ENCODE measurements at places on chromosomes 4 and X. TPM values are rescaled to one million over a fixed set of nuclear protein-coding genes. Genes with fewer than 3 reads are reported as not detected.
A peak's percentile ranks its signal among the peaks of the same experiment; 100 is the strongest.

CASP3 gene
- 122 TPM for total RNA-seq

DNA sequence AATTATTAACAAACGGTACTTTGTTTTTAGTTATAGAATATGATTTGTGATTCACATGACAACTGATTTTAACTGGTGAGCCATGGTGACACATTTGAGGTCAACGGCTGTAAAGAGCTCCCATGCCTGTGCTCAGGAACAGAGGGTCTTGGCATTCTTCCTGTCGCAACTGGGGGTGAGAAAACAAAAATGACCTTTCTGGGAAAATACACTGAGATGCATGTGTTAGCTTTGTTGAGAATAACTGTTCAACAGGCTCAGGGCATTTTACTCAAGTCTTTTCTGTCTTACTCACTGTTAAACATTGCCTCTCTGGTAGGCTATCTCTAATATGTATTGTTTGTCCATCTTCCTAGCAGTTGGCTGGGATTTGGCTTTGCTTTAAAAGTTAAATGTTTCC is 57.1 kb upstream of the HPGD start:
- no peak for DNase-seq

PKD2 gene
- total RNA-seq, result 38.9 TPM

DNA sequence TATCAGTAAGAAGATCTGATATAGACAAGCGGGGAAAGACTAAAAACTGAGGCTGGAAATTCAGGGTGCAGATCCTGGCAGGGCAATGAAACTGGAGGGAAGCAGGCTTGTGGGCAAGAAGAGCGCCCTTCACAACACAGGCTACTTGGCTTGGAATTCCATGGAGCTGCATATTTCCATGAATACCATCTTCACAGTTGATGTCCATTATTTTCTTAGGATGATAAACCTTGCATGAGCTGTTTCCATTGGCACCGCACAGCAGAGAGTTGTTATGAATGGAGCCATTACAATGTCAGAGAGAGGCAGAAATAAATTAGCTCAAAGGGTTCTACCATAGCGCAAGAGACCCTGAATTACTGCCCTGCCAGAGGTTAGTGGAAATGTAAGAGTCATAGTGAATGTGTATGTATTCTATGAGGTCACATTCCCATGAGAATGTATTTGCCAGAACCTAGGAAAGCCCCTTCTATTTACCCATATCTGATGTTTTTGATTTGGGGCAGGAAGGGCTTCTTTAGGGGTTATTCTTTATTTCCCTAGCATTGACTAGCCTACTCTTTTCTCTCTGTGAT is 215.6 kb downstream of the PALLD start:
- DNase-seq, result no peak

DNA sequence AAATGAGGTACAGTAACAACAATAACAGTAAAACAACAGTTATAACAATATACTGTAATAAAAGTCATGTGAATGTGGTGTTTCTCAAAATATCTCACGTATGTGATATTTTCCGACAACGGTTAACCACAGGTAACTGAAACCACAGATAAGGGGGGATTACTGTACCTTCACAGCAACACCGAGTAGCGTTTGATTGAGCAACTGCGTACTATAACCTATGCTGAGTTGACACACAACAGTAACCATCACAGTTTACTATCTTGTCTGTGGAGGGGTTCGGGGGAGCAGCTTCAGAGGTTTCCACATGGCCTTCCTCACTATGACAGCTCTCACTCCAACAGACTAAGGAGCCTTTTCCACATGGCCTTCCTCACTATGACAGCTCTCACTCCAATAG is 13.4 kb downstream of the RBMX2 start:
- DNase-seq, result no peak

DNA sequence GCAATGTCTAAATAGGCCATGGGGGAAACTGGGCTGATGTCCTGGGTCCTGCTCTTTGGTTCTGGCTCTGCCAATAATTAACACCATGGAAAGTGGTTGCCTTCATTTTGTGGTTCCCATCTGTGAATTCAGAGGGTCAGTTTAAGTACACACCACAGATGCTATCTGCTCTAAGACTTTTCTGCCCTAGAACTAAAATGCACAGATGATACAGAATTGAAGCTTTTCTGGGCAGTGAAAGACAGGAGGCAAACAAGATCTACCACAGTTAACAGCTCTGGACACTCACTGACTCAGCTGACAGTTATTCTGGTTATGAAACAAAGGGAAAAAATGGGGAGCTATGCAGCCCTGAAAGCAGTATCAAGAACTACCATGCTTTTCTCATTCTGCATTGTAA is 37.3 kb downstream of the APBB2 start:
- DNase-seq, result peak; percentile 80

DNA sequence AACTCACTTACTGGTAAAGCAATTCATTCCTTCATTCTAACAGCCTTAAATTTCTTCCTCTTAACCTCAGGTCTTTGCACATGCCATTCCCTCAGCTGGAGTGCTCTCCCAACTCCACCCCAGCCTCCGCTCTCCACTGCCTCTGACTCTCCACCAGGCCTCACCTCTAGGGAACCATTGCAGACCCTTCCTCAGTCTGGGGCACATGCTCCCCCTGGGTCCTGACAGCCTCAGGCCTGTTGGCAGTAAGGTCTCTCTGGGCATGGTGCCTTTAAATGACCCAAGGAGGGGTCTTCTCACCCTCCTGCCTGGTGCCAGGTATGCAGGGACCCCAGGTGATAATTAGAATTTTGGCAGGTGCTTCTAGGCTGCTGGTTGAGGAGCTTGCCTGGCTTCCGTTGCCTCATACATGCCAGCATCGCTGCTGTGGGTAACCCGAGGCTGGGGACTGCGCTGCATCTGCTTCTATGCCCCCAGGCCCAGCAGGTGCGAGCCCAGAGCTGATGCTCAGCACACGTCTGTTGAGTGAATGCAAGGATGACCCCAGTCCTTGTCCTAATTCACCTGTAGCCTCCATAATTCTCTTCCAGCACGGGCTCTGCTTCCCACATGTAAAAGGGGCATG is 27.5 kb upstream of the GPR78 start:
- no peak for DNase-seq

- DNase-seq, result no peak
These were observed 543.8 kb upstream of the ZFP42 start for GRCh38 chr4:187451776-187452175.

BGN gene
- total RNA-seq, result 0.94 TPM

SHISA3 gene
- not detected for total RNA-seq

- peak; percentile 9 for DNase-seq
These were observed 353.7 kb upstream of the SLC7A11 start for GRCh38 chr4:138595731-138596460.
